ENCODE measurements at places on chromosomes 11 and 22. TPM values are rescaled to one million over a fixed set of nuclear protein-coding genes. Genes with fewer than 3 reads are reported as not detected.

Gene PRR33
- 0.05 TPM for total RNA-seq

DNA sequence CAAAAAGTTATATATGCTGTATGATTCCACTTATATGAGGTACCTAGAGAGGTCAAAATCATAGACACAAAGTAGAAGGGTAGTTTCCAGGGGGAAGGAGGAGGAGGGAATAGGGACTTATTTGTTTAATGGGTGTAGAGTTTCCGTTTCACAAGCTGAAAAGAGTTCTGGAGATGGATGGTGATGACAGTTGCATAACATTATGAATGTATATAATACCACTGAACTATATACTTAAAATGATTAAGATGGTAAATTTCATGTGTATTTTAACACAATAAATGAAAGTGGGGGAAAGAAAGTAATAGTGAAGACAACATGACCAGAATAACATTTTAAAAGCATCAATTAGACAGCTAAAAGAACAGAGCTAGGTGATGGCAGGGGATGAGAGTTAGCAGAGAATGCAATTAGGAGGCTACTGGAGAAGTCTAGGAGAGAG lies 51.2 kb downstream of the MRTFA start:
- no peak for DNase-seq
- peaks cover 27% of the 10 kb centered on the region for H3K36me3 ChIP-seq
- no peak overlapping the region for H3K27ac ChIP-seq
- H3K27me3 ChIP-seq, result no peaks in the 10 kb centered on the region
- H3K4me1 ChIP-seq, result peaks cover 39% of the 10 kb centered on the region
- no peak overlapping the region for H3K4me3 ChIP-seq

GRCh38 chr11:64856382-64857227 lies 12.2 kb upstream of the CDC42BPG start:
- peaks cover 78% of the 10 kb centered on the region for H3K36me3 ChIP-seq
- peak overlapping the region; percentile 18 for H3K4me3 ChIP-seq
- H3K27ac ChIP-seq, result peak overlapping the region; percentile 77
- peaks cover 73% of the 10 kb centered on the region for H3K4me1 ChIP-seq

- peaks cover 10% of the 10 kb centered on the region for H3K27me3 ChIP-seq
- no peak overlapping the region for H3K4me3 ChIP-seq
- no peak for DNase-seq
- no peak overlapping the region for H3K27ac ChIP-seq
- no peaks in the 10 kb centered on the region for H3K36me3 ChIP-seq
Measured at GRCh38 chr11:13215149-13215548, 62.4 kb upstream of the BMAL1 start.

- no peaks in the 10 kb centered on the region for H3K27me3 ChIP-seq
- no peak overlapping the region for H3K4me3 ChIP-seq
- H3K27ac ChIP-seq, result no peak overlapping the region
- DNase-seq, result no peak
- H3K36me3 ChIP-seq, result no peaks in the 10 kb centered on the region
- H3K4me1 ChIP-seq, result no peaks in the 10 kb centered on the region
Measured at GRCh38 chr22:45889539-45890350, 87.2 kb downstream of the WNT7B start.

Gene POU2AF2
- not detected for total RNA-seq

DNA sequence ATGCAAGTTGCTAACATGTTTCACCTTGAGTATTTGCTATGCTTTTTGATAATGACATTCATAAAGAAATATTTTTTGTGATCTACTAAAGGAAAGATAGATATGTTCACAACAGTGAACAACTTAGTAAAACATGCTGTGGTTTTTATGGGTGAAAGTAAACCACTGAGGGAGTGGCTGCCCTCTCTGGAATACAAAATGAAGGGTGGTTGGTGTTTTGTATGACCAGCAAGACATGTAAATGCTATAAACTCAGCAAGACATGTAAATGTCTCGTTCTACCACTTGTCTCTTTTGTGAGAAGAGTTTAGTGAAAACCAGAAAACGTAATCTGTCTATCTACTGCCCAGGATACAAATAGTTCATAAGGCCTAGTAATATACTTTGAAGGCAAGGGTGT lies 7.6 kb upstream of the AMPD3 start:
- peaks cover 15% of the 10 kb centered on the region for H3K27me3 ChIP-seq
- no peak for DNase-seq
- no peak overlapping the region for H3K4me3 ChIP-seq
- H3K36me3 ChIP-seq, result peaks cover 3% of the 10 kb centered on the region

GRCh38 chr11:47057365-47057764 lies 119.3 kb downstream of the ARFGAP2 start:
- no peak for DNase-seq
- H3K27me3 ChIP-seq, result no peaks in the 10 kb centered on the region
- H3K4me3 ChIP-seq, result no peak overlapping the region
- peaks cover 5% of the 10 kb centered on the region for H3K36me3 ChIP-seq

Gene GAL3ST1
- total RNA-seq, result not detected
